T follicular helper cell (primary cell): ENCODE measurements at places on chromosomes 4 and X.

DNA sequence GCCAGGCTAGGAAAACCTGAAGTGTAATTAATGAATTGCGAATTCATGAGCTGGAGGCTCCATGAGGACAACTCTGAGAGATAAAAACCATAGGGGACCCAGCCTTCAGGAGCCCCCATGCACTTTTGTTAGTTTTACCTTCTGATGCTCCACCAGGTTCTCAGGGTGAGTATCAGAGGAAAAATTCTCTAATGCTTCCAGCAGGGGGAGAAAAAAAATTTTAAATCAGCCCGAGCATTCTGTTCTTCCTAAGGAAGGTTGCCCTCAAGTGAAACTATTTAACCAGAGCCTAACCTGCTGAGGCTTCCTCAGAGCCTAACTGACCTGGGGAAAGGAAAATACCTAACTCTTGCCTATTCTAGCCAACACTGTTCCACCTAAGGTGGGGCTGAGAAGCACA, 552.6 kb downstream of the PPARGC1A start:
- DNase-seq: no peak

- no peak for DNase-seq
Measured at GRCh38 chr4:56084851-56085250, 136.1 kb downstream of the CEP135 start.

DNA sequence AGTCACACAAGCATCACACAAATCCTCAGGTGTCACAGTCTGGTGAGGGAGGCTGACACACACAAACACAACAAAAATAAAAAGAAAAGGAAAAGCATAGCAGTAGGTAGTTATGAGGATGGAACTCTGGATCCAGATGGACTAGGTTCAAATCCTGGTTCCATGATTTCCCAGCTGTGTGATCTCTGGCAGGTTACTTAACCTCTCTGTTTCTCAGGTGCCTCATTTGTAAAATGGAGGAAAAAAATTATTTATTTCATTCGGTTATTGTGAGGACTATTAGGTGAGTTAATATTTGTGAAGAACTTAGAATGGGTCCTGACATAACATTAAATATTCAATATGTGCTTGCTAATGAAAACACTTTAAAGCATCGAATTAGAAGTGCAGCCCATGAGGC, 19.8 kb downstream of the GAGE1 start:
- no peak for DNase-seq

- DNase-seq: no peak
Measured at GRCh38 chrX:38205039-38205438, 15.6 kb downstream of the SRPX start.

DNA sequence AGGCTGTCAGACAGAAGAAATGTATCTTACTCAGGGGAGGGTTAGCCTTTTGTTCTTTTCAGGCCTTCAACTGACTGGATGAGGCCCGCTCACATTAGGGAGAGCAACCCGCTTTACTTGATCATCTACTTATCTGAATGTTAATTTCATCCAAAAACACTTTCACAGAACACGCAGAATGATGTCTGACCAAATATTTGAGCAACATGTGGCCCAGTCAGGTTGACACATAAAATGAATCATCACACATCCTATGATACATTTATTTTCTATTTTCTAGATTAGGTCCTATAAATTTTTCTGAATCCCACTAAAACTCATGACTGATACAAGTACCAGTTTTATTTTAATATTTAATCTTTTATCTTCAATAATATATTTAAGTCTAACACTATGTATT, 260.3 kb downstream of the IL15 start:
- no peak for DNase-seq

DNA sequence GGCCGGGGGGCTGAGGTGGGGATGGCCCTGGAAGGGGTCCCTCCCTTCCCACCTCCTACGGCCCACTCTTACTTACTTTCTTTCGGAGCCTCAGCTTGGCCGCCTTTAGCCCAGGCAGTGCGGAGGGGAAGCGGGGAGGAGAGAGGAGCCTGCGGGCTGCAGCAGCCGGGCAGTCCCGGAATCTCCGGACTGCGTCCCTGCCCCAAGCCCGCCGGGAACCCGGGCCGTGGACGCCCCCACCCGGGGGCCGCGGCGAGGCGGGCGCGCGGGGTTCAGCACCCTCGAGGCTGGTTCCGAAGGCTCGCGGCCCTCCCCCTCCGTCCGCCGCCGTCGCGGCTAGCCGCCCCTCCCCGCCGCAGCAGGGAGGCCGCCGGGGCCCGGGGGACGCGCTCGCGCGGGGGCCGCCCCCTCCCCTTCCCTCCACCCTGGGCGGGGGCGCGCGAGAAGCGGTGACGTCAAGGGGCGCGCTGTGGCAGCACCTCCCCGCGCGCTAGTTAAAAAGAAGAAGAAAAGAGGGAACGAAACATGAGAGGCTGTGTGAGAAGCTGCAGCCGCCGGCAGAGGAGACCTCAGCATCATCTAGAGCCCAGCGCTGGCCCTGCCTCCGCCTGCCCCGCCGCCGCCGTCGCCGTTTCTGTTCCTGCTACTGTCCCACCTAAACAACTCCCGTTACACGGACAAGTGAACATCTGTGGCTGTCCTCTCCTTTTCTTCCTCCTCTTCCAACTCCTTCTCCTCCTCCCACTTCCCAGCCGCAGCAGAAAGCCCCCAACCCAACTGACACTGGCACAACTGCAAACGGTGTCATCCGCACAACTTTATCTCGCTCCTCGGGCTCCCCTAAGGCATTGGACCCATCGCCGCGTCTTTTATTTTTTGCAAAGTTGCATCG, at the start of gene HHIP:
HHIP (plus strand) TSS at position 526 of the 892 bp plus-strand sequence. CDS start 520 bp downstream, outside the sequence.
- DNase-seq: no peak

DNA sequence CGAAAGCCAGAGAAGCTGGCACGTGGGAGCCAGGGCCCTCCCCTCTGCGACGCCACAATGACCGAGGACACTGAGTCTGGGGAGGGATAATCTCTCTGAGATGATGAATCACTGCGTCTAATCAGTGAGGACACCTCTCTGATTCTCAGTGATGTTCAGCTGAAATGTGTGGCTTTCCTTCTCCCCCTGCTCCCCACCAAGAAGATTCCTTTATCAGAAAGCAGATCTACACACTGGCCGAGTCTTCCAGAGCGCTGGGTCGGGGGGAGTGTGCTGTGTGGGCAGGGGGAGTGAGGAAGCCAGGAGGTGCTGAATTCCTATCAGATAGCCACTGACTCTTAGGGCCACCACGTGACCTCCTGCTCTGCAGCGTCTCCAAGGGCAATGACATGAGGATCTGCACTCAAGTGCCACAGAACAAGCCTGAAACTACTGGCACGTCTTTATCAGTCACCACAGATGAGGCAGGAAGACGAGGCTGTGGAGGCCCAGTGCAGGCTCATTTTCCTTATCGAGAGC, 89.2 kb downstream of the GATB start:
- no peak for DNase-seq

DNA sequence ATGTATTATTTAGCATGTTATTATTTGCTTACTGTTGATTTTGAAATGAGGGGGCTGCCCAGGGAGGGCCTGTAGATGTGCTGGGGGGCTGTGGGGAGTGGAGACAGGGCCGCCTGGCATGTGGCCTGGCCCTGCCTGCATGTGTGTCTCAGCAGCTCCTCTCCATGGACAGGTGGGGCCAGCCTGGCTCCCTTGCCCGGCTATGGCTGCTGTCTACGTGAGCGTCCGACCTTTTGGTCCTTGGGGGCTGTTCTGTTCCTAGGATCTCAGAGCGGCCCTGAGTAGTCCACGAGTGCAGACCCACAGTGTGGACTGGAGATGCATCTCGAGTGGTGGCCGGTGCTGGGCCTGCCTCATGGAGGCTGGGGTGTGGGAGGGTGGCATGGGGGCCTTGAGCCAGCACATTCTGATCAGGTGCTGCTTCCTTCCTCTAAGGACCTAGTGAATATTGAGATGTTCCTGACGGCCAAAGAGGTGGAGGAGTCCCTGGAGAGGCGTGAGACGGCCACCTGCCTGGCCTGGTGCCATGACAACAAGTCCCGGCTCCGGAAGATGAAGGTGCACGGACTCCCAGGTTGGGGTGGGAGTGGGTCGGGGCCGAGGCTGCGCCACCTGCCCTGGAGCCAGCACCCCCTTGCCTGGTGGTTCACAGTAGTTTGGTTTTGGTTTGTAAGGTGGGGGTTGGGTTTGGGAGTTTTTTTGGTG, 24.9 kb upstream of the UVSSA start:
- no peak for DNase-seq

GRCh38 chr4:141731481-141731880, 95.1 kb downstream of the IL15 start:
- DNase-seq: no peak

- DNase-seq: no peak
Measured at GRCh38 chr4:184807256-184807655, 18.5 kb downstream of the ACSL1 start.

DNA sequence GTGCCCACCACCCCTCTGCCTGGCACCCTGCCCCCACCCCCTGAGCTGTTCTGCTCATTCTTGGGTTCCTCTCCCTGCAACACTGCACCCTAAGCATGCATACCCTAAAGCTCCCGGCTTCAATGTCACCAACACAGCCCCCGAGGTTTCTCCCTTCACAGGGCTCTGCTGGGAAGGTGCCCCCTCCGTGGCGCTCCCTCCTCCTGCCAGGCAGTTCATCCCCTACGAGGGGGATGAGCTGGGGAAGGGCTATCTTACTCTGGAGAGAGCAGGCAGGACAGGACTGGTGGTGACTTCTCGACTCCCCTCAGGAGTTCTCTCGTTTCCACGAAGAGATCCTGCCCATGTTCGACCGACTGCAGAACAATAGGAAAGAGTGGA, 6.5 kb downstream of the ATP5ME start:
- no peak for DNase-seq

- DNase-seq: no peak
Measured at GRCh38 chr4:1928356-1929239, 57.4 kb downstream of the NSD2 start.
